ENCODE measurements at places on chromosomes 4 and X.

GRCh38 chr4:70705183-70706043 is 16.4 kb upstream of the RUFY3 start:
- H3K36me3 ChIP-seq = no peaks in the 10 kb centered on the region
- peak; percentile 93 for DNase-seq
- H3K27me3 ChIP-seq = peaks cover 5% of the 10 kb centered on the region
- peak overlapping the region; percentile 95 for H3K27ac ChIP-seq

GRCh38 chr4:153146031-153146430 is 58.2 kb upstream of the TRIM2 start:
- H3K4me3 ChIP-seq = no peak overlapping the region
- no peaks in the 10 kb centered on the region for H3K36me3 ChIP-seq
- H3K27me3 ChIP-seq = no peaks in the 10 kb centered on the region
- no peak overlapping the region for H3K27ac ChIP-seq
- no peak for DNase-seq

DNA sequence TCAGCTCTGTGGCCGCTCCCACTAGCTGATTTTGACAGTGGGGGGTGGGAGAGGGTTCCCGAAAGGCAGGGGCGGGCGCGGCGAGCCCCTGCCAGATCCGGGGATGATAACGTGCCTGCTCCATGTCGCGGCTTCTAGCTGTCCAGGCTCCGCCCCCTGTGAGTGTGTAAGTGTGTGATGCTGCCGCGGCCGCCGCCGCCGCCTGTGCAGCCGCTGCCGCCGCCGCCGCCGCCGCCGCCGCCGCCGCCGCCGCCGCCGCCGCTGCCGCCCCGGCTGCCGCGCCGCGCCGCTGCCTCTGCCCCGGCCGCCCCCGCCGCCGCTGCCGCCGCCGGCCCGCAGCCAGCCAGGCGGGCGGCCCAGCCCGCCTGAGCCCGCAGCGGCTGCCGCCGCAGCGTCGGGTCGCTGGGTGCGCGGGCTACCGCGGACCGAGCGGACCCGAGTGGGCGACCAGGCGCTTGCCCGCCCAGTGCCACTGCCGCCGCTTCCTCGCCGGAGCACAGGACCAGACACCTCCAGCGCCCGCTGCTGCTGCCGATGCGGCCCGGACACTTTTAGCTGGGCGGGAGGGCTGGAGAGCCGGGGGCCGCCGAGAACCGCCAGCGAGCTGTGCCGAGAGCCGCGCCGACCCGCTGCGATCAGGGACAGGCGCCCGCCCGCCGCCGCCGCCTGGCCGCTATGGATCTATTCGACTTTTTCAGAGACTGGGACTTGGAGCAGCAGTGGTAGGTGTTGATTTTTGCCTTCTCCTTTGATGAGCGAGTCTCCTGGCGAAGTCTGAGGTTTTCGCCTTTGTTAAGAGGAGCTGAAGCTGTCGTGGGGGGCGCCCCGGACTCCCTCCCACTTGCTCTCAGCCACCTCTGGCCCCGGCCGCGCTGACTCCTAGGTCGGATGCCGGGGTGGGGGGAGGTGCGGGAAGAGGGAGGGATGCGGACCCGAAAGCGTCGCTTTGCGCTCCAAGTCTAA is at the start of gene AFF2:
Gene AFF2, plus strand, starts transcription at position 195 of the 963 bp plus-strand sequence. Its CDS starts 481 bp downstream, at position 676.
- H3K27me3 ChIP-seq = peaks cover 46% of the 10 kb centered on the region
- H3K27ac ChIP-seq = peak within 1 kb of the TSS; percentile 37
- H3K4me3 ChIP-seq = peak within 1 kb of the TSS; percentile 21

- no peaks in the 10 kb centered on the region for H3K36me3 ChIP-seq
- no peak overlapping the region for H3K27ac ChIP-seq
- H3K4me3 ChIP-seq = no peak overlapping the region
- no peak for DNase-seq
Measured at GRCh38 chr4:88166608-88167007, 8.2 kb upstream of the ABCG2 start.
